ENCODE measurements at places on chromosomes 7 and 10.

DNA sequence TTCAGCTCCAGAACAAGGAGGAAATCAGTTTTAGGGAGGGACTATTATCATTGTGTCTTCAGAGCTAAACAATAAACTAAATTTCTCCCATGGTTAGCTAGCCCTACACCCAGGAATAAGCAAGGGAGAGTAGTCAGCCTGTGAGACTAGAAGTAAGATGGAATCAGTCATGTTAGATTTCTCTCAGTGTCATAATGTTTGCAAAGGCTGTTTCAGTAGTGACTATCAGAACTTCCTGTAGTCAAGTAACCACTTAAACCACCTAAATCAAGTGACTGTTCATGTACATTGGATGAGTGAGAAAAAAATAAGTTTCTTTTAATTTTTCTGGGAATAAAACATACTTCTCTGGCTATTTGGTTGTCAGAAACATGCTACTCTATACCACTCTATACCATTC is 121.6 kb downstream of the KCND2 start:
- no peak for DNase-seq

DNA sequence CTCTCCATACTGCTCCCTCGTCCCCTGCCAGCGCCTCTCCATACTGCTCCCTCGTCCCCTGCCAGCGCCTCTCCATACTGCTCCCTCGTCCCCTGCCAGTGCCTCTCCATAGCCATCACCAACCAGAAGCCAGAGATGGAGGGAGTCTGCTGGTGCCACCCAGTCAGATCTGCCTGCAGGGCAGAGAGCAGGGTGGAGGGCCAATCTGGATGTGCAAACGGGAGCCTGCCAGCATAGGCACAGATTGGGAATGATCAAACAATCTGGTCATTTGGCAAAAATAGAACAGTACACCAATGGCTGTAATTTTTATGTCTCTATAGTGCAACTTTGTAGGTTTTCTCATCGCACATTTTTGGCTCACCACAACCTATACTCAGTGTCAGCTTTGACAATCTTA is 76.9 kb upstream of the LRRC4 start:
- no peak for DNase-seq

DNA sequence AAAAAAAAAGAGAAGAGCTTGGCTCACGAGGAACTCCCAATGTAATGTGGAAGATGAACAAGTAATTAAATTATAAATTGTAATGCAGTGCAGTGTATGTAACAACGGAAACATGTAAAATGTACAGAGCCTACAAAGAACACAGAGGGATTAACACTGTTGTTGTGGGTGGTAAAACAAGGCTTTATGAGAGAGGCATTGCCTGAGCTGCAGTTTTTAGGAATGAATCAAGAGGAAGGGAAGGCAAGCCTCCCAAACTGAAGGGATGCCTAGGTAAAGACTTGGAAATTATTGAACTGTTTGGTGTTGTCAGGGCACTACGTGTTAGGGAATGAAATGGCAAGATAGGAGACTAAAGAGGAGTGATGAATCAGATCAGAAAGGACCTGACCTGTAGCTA is 213.7 kb downstream of the HTR7 start:
- no peak for DNase-seq

GRCh38 chr7:7882888-7883287 is 85.7 kb upstream of the GLCCI1 start:
- DNase-seq: no peak

DNA sequence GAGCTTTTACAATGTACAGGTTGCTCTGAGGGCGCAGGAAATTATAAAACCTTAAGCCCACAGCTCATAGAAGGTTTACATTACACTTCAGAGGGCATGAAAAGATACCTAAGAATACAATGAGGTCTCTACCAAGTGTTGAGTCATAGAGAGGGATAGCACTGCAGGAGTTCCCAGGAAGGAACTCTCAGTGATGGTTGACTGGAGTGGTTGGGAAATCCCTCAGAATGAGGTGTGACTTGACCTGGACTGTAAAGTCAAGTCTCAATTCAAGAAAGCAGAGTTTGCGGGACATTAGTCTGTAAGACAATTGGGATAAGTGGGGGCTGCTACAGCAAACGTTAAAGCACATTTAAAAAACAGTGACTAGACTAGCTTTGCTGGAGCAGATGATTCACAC is 21.9 kb downstream of the TNKS2 start:
- DNase-seq: no peak

- no peak for DNase-seq
Observed at GRCh38 chr7:27745064-27745583, 5.2 kb downstream of the TAX1BP1 start.

- no peak for DNase-seq
Observed at GRCh38 chr10:118980870-118981269, 48.6 kb upstream of the NANOS1 start.

GRCh38 chr7:20107582-20107981 is 109.6 kb downstream of the MACC1 start:
- DNase-seq: no peak

GRCh38 chr10:48607356-48608278 is 2.7 kb upstream of the ARHGAP22 start:
- no peak for DNase-seq

DNA sequence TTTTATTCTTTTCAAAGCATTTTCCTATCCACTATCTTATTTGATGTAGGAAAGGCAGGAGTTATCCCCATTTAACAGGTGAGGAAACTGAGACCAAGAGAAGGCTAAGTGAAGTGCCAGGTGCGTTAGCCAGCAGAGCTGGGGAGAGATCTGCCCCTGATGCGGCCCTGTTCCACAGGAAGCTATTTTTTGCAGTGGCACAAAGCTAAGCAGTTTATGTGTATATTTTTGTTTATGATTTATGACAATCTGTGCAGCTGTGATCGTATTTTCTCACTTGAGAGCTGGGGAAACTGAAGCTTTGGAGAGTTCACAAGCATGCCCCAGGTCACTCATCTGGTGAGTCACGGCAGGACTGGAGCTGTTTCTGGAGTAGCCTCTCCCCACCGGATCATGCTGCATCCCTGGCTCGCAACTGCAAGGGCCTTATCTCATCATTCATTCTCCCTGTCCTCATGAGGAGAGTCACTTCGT is 38.8 kb downstream of the SLC29A3 start:
- DNase-seq: no peak

DNA sequence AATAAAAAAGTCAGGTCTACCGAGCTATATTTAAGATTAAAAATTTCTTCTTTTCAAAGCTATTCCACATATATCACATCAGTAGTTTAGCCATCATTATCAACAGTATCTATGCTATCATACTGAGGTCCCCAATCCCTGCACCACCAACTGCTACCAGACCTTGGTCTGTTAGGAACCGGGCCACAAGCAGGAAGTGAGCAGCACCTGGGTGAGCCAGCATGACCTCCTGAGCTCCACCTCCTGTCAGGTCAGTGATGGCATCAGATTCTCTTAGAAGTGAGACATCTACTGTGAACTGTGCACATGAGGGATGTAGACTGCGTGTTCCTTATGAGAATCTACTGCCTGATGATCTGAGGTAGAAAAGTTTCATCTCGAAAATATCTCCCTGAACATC is 632.1 kb upstream of the KCND2 start:
- no peak for DNase-seq

DNA sequence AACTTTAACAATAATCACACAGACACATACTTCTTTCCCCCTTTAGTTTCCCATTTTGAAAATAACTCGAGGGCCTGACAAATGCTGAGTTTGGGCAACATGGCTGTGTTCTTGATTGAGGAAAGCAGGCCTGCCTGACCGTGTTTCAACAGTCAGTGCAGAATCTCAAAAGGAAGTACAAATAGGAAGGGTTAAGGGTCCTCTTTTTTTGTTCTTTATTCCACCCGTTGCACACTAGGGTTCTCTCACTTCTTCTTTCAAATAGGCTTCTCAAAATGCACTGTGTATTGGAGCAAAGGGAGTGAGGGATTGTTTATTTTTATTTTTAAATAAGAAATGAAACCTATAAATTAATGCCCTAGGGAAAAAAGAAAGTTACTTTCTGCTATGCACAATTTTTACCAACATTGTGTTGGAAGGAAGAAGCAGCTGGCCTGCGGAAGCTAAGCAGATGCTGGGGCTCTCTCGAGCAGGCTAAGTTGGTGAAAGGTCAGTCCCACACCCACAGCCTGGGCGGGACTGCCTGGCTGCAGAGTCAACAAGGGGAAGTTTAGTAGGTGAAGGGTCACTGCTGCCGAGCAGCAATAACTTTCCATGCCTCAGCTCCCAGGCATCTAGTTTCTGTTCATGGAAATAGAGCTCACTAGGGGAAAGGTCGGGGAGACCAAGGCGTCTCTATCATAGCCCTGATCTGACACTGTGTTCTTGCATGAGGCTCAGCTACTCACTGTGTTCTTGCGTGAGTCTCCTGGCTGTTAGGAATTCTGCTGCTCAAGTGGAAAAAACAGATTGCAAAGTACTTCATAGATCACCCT is 12.2 kb upstream of the PDK4 start:
- no peak for DNase-seq

GRCh38 chr7:139452958-139453672 is 30.4 kb downstream of the KLRG2 start:
- DNase-seq: no peak

DNA sequence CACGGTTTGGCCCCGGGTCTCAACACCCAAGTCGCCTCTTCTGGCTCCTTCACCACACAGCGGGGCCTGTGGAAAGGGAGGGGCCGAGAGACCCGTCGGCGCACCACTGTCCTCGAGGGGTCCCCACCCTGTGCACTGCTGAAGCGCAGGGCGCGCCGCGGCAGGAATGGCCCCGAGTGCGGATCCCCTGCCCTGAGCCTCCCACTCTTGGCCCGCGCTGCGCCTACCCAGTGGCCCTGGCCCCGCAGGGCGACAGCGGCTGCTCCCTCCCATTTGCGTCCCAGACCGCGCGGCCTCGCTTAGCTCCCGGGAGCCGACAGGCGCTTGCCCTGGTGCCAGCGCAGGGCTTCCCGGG is 2.1 kb upstream of the SFMBT2 start:
- no peak for DNase-seq

GRCh38 chr7:137878333-137878961 is 31.7 kb upstream of the DGKI start:
- DNase-seq: no peak

GRCh38 chr10:44805466-44806210 is 105.5 kb upstream of the TMEM72 start:
- no peak for DNase-seq

DNA sequence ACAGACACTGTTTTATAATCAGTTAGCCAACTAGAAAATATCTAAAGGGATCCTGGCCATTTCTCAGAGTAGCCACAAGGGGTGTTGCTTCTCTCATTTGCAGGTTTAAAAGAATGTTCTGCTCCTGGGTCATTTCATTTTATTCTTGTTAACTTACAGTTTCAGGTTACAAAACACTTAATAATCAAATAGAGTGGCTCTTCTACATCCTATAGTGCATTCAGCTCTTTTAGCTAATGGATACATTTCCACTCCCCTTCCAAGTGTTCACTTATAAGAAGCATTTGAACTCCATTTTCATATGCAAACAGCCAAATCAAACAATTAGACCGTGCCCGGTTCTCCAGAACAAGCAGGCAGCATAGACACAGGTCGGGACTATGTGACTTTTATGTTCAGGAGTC is 117.5 kb downstream of the TRIL start:
- no peak for DNase-seq

GRCh38 chr10:90834326-90834725 is 23.5 kb downstream of the HTR7 start:
- DNase-seq: no peak

- DNase-seq: no peak
Observed at GRCh38 chr7:191105-191980, 1.0 kb upstream of the FAM20C start.

DNA sequence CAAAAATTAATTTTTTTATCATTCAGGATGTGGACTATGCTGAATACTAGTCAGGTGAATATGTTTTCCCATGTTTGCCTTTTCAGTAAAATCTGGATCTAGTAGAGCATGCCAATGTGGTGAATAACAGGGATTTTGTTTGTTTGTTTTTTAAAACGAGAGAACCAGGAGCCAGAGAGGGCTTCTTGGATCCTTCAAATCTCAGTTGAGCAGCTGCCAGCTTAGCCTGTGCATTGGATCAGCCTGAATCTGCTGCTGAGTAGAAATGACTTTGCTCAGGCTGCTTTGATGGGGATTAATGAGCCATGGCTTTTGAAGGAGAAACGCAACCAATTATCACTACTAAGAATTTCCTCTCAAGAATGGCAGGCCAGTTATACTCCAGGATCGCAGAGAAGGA is 493.8 kb downstream of the ARL4A start:
- DNase-seq: no peak

- DNase-seq: no peak
Observed at GRCh38 chr7:31466036-31466435, 47.9 kb upstream of the ITPRID1 start.

DNA sequence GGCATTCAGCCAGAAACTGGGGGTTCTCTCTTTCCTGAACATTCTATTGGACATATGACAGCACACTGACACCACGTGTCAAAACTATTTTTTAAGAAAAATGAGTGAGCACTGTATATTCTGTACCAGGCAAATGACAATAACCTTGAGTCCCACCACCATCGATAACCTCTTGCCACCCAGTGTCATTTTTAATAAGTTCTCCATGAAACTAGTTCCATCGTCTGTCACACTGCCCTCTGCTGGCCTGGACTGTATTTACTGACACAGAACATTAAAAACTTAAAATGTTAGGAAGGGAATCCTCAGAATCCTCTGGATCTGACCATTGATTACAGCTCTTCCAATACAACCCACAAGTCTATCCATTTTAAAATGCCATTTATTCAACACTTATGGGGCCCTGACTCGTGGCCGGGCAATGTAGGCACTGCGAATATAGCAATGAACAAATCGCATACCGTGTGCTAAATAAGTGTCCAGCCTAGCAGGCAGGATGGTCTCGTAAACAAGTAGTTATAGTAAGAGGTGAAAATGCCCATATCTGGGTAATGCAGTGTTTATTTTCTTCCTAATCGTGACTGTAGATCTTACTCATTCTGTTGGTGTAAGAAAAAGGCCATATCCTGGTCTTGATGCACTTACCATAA is 35.9 kb upstream of the CACNB2 start:
- no peak for DNase-seq

DNA sequence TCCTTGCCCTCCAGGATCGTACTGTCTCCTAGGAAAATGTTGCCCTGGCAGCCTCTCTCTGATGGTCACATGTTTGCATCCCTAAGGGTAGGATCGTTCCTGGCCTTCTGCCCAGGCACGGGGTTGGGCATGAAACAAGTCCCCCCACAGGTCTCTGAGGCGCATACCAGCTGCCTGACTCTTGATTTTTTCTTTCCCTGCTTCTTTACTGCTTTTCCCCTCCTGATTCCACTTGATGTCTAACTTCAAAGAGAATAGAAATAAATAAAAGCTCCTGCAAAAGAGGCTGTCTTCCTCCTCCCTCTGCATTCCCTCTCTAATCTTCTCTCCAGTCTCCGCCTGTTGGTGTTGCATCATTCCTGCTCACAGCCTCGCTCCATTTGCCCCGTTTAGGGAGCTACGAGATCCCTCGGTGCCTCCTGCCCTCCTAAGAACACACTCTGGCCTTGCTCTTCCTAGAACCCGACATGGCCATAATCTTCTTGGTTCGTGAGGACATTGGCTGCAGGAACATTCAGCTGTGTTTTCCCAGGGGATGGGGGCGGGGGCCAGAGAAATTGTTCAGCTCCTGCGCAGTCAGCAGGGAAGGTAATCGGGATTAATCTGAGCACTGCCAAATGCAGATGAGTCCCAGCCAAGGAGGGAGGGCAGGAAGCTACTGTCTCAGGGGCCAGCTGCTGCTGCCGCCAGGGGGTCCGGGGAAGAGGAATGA is 26.0 kb downstream of the LEP start:
- no peak for DNase-seq

Data from central memory CD8-positive, alpha-beta T cell (primary cell).